ENCODE measurements at places on chromosomes 4 and X.

DNA sequence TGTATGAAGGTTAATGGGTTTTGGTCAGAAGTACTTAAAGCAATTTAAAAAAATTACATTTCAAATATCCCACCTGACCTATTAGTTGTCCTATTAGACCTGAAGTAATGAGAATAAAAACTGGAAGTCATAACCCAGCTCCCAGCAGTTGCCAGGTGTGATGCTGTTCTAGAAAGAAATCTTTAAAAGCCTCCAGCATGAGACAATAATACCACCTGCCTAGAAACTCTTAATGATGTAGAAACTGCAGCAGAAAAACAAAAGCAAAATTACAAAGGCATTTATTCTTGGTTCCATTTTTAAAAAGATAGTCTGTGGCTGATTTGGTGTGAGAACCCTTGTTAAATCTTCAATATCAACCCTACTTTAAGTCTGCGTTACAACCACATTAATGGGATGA, 1137.7 kb upstream of the TENM3 start:
- no peak for DNase-seq
- no peak overlapping the region for H3K4me3 ChIP-seq
- H3K27me3 ChIP-seq, result no peaks in the 10 kb centered on the region
- no peaks in the 10 kb centered on the region for H3K4me1 ChIP-seq
- H3K36me3 ChIP-seq, result no peaks in the 10 kb centered on the region
- no peak overlapping the region for H3K27ac ChIP-seq

- peaks cover 10% of the 10 kb centered on the region for H3K4me1 ChIP-seq
- no peak for DNase-seq
- H3K27ac ChIP-seq, result no peak overlapping the region
Observed at GRCh38 chrX:135345107-135345589, 35.9 kb downstream of the ETDC start.

DNA sequence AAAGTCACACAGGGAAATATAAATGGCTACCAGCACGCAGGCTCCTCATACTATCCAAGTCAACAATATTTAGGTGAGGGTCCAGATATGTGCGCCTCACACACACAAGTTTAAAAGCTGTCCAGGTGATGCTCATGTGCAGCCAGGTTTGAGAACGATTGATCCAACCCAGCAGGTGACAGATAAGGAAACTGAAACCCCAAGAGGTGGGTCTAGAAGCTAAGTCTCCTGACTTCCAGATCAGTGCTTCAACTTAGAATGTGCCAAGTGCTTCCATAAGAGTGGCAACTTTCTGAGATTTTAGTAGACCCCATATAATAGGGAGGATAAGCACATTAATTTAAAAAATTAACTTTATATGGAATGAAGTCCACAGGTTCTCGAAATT, 54.4 kb upstream of the NAP1L5 start:
- no peak overlapping the region for H3K4me3 ChIP-seq
- no peak overlapping the region for H3K27ac ChIP-seq
- H3K36me3 ChIP-seq, result peaks cover 22% of the 10 kb centered on the region
- no peaks in the 10 kb centered on the region for H3K27me3 ChIP-seq
- no peak for DNase-seq
- no peaks in the 10 kb centered on the region for H3K4me1 ChIP-seq

GRCh38 chr4:48902266-48902665, 4.3 kb downstream of the OCIAD2 start:
- DNase-seq, result no peak
- no peaks in the 10 kb centered on the region for H3K27me3 ChIP-seq
- H3K27ac ChIP-seq, result no peak overlapping the region
- peaks cover 25% of the 10 kb centered on the region for H3K36me3 ChIP-seq
- no peak overlapping the region for H3K4me3 ChIP-seq

GRCh38 chrX:111308039-111308438, 37.8 kb upstream of the CAPN6 start:
- H3K27ac ChIP-seq, result no peak overlapping the region
- H3K36me3 ChIP-seq, result no peaks in the 10 kb centered on the region
- H3K27me3 ChIP-seq, result no peaks in the 10 kb centered on the region
- no peaks in the 10 kb centered on the region for H3K4me1 ChIP-seq
- no peak overlapping the region for H3K4me3 ChIP-seq
- no peak for DNase-seq
